ENCODE measurements at places on chromosomes 6 and 20. TPM values are rescaled to one million over a fixed set of nuclear protein-coding genes. Genes with fewer than 3 reads are reported as not detected.
A peak's percentile ranks its signal among the peaks of the same experiment; 100 is the strongest.

GRCh38 chr6:31402324-31403282, 792 bp upstream of the MICA start:
- no peak for DNase-seq

GRCh38 chr6:88480816-88481215, 314.7 kb upstream of the CNR1 start:
- DNase-seq: no peak

GRCh38 chr6:90596967-90597539, 10.2 kb upstream of the MAP3K7 start:
- DNase-seq: no peak

GRCh38 chr20:10672624-10673127, 1.1 kb downstream of the JAG1 start:
- DNase-seq: peak; percentile 46

DNA sequence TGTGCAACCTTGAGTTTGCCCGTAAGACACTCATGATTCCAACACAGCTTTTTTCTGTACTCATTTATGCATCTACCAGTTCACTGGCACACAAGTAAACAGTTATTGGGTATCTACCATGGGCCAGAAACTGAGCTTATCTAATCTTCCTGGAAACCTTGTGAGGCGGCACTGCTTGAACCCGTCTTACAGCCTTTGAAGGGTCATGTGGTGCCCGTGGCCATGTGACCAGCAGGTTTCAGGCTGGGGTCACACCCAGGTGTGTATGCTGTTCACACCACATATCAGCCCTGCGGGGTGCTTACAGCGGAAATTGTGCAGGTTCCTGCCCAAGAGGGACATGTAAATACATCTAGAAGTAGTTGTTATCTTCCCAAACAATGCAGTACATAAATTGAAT, 6.1 kb downstream of the THBD start:
- DNase-seq: no peak

The TUBB2B gene
- 17.1 TPM for total RNA-seq

GRCh38 chr6:27188061-27188884, 59.2 kb upstream of the PRSS16 start:
- peak; percentile 79 for DNase-seq

- DNase-seq: no peak
Measured at GRCh38 chr6:6230286-6230685, 90.2 kb downstream of the F13A1 start.

- no peak for DNase-seq
Measured at GRCh38 chr6:154092326-154092962, 53.4 kb downstream of the OPRM1 start.

The PKIB gene
- 4.1 TPM for total RNA-seq

DNA sequence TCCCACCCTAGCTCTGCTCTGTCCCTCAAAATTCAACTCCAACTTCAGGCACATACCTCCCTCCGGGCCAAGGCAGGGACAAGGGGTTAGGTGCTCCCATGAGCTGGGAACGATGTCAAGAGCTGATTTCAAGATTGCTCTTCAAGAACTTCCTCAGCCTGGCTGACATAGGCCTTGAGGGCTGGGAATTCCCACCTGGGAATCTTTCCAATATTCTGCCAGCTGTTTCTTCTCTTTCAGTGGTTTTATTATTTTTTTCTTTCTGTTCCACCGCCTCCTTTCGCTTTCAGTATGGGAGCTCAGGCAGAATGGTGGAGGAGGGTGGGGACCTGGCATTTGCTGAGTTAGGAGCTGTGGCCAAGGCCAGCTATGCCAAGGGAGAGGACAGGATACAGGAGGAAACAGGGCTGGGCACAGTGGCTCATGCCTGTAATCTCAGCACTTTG, 33.7 kb downstream of the SRSF3 start:
- peak; percentile 85 for DNase-seq

GRCh38 chr6:31546958-31547726, at the start of gene NFKBIL1:
Gene NFKBIL1, plus strand, starts transcription at chr6:31547608. Its CDS starts 87 bp downstream, at chr6:31547695.
- DNase-seq: peak; percentile 94

DNA sequence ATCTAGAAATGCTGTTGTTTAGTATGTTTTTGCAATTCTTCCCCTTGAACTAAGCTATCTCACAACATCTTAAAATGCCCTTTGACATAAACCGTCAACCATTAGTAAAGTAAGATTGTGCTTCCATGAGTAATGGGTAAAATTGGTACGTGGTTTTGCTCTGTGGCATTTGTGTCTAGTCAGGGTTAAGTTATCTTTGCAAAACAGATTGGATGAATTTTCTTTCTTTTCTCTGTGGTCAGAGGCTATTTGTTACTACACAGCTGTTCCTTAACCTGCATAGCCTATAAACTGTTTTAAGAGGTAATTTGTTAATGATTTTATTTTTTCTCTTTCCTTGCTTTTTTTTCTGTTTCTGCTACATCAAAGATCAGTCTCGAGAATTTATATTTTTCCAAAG, 75.4 kb downstream of the RPP40 start:
- DNase-seq: peak; percentile 42

DNA sequence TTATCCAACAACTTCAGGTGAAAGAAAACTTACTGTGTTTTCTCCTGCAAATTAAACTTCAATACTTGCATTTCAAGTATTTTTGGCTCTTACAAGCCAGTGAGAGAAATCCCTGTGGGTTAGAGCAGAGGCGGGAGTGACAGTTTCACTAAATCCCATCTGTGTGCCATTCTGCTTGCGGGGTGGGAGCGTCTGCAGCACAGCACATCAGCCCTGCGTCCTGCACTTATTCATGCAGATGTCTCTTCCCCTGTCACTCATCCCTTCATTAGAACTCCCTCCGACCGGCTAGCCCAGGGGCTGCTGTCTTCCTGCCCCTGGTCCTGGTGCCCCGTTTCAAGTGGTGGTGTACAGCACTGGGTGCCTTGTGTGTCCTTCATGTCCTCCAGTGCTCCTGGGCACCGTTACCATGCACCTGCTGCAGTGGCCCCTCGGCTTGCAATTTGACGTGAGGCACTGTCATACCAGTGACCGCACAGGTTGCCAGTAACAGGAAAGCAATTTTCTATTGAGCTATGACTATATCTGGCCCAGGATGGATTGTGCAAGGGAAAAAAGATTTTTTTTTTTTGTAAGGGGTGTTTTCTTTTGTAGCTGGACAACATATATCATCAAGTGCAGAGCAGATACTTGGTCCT, 59.4 kb downstream of the INSM1 start:
- DNase-seq: no peak

GRCh38 chr6:100806296-100806695, 74.8 kb downstream of the ASCC3 start:
- DNase-seq: no peak

The ZNF343 gene
- 8.5 TPM for total RNA-seq

DNA sequence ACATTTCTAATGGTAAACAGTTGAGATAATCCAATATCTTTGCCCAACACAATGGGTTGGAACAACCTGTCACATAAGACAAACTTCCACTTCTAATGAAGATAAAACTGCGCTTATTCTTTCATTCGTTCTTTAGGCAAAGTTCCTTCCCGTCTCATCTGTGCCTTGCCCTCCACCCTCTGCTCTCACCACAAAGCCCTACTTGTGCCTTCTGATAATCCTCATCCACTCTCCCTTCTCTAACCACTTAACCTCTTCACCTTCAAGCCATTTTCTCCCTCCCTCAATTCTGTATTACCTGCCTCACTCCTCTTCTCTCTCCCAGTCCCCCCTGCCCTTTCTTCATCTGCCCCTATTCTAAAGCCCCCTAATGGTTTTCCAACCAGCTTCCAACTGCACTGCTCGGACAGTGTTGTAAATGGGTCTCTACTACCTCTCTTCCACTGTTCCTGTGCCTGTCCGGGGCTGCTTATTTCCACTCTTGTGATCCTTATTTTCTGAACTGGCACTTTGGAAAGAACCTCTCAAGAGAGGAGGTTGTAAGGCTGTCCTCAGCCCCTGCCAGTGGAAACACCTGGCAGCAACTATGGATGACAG, 62.9 kb upstream of the MYB start:
- DNase-seq: no peak

DNA sequence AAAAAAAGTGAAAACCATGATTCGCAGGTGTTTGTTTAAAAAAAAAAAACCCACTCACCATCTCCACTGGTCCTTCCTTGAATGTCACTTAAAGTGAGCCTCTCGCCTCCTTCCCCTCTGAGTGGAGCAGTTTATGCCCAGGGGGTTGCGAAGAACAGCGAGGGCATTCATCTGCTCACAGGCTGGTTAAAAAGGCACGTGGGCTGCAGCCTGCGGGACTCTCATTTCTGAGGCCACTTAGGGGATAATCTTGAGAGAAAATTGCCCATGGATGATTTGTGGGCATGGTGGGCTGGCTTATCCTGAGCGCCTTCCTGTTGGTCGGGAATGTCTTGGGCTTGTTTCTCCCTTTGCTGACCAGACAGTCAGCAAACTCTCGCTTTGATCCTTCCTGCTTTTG, 18.9 kb downstream of the BCAS4 start:
- DNase-seq: no peak

The NT5E gene
- total RNA-seq: 127 TPM

The TRDN gene
- total RNA-seq: 0.17 TPM

- DNase-seq: no peak
Measured at GRCh38 chr6:157596886-157597285, 215.9 kb downstream of the ZDHHC14 start.

GRCh38 chr20:58479726-58480440, 35.3 kb downstream of the APCDD1L start:
- DNase-seq: no peak

- peak; percentile 90 for DNase-seq
Measured at GRCh38 chr20:36098364-36098763, 56.2 kb upstream of the EPB41L1 start.

The TNF gene
- not detected for total RNA-seq

DNA sequence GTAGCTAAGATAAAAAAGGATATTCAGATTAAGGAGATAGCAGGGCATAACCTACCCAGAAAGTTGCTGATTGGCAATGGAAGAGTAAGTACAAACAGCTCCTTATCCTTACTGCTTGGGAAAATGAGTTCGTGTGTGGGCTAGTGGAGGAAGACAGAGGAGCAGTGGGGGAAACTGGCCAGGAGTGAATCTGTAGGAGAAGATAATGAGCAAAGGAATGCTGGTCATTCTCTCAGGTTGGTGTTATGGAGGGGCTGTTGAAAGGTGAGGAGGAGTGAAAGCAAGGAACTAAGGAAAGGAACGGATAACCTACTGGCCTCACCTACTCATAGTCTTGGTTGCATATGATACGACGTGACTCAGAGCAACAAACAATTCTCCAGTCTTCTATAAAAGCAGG, 7.3 kb upstream of the GJB7 start:
- DNase-seq: no peak

DNA sequence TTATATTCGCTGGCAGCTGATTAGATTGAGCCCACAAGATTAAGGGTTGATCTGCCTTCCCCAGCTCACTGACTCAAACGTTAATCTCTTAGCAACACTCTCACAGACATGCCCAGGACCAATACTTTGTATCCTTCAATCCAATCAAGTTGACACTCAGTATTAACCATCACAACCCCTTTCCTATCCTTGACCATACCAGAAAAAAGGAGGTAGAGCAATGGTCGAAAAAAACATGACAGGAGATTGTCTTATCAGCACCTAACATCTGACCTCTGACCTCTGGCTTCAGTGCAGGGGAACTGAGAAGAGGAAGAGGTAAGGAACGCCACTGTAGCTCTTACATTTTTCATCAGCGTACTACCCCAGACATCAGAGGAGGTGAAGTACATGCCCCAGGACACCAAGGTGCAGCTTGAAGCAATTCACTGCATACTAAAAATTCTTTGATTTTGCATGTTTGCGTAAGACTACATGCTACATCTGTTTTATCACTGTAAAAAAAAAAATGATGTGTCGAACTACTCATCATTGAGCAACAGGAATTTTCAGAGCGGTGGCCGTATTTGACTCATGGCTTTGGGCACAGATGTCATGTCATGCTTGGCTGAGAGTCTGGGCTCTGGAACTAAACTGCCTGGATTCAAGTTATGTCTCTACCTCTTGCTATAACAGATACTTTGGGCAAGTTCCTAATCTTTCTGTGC, 188.0 kb upstream of the TAB2 start:
- DNase-seq: peak; percentile 12

Measured in A172 (cell line).